SJCRH30 (cell line): ENCODE measurements at places on chromosomes 2 and 18.

DNA sequence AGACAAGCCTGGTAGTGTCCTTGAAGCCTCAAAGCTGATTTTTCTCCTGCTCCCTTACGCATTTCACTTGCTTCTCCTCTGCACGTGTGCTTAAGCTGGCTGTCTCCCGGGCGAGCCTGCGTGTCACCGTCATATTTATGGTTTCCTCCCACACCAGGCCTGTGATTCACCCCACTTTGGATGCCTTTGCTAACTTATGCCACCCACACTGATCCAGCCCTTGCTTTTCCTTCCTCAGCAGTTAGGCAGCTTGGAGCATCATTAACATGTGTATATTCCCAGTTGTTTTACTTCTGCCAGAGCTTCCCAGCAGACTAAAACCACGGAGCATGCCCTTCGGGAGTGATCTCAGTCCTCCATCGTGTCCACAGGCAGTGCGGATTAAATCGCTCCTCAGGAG is 2.2 kb downstream of the ST3GAL5 start:
- peak; percentile 77 for DNase-seq

DNA sequence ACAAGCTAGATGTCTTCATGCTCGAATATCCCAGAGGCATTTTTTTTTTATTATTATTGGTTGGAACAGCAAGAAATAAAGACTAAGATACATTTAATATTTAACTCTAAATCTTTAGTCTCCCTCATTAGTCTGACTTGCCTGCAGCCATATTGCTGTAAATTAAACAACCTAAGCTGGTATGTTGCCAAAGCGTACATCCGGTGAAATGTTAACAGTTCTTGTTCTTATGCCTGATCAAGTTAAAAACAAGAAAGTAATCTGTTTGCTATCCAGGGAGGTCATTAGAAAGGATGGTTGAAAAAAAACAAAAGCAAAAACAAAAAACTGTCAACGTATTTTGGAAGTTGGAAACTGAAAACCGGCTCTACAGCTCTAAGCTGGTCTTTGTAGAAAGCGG is 125.9 kb upstream of the NABP1 start:
- DNase-seq: no peak

DNA sequence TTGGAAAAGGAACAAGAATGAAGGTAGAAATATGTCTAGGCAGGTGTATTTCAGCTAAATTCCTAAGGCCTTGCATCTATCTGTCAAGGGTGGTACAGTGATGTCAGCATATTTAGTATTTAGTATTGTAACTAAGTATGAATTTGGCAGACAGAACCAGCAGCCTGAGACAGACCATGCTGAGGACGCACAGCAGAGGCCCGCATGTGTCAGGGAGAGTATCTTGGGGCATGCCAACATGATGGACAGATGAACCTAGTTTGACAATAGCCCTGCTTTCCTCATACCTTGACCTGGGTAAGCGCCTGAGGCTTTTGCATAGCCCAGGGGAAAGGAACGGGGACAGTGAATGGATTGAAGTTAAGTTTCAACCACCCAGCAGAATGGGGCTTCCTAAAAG is 33.8 kb upstream of the OSR1 start:
- no peak for DNase-seq

DNA sequence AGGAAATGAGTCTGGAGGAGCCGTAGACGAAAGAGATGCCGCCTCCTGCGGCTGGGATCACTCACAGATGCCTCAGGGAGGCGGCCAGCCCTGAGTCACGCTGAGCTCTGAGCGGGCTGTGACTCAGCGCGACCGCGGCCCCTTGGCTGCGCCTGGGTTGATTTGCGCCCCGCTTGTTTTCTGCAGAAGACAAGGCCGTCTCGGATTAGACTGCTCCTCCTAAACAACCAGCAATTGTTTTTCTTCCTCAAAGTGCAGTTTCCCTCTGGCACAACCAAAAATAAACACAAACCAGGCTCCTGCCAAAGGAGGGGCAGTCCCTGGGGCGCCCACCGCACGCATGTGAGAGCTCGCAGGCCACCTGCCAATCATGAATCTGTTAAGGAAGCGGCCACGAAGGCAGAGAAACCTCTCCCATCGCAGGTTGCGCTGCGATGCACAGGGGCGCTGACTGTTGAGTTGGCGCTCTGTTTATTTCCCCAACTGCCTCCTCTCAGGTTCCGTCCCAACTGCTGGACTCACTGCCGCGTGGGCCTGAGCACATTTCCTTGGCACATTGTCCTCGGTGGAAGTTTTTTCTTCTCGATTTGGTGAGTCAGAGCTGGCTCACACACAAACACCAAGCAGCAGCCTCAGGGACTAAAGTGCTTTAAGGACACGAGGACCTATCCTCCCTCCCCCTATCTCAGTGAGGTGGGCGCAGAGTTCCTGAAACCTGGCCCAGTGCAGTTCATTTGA is 85.2 kb upstream of the NDUFV2 start:
- peak; percentile 74 for DNase-seq

GRCh38 chr2:10901160-10901939 is 10.4 kb upstream of the KCNF1 start:
- DNase-seq: no peak

DNA sequence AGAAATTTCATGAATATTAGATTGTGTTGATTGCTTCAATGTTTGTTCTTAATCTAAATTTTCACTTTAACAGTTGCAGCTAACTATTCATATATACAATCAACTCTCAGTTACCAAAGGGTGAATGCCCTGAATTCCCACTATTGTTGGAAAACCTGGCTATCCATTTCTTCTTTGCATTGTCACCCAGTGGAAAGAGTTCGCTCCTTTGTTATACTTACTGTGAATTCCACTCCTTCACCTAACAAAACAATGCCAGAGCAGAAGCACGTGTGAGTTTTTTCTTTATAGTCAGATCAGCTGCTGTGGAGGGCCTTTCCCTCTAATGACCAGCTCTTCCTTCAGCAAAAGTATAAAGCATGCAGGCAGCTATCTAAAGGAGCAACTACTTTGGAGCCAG is 409.2 kb upstream of the NRP2 start:
- DNase-seq: no peak

DNA sequence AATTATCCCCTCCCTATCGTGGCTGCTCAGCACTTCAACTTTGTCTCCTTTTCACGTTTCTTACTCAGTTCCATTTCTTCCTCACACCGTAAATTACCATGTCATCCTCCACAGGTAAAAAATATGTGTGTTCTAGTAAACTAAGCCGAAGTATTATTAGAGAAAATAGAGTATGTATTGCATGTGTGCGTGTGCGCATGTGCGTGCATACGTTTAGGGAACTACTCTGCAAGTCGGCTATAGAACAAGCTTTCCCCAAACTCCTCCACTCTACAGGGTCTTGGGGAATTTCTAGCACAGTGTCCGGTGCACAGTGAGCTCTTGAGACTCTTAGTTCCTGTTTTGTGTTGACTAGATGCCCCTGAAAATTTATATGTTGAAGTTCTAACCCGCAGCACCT is 9.1 kb upstream of the RAX start:
- DNase-seq: no peak

- no peak for DNase-seq
Observed at GRCh38 chr2:189426886-189427285, 14.4 kb upstream of the WDR75 start.
